ENCODE measurements at places on chromosomes 1 and 21. TPM values are rescaled to one million over a fixed set of nuclear protein-coding genes. Genes with fewer than 3 reads are reported as not detected.

- no peak overlapping the region for H3K4me3 ChIP-seq
- H3K4me1 ChIP-seq = peaks cover 16% of the 10 kb centered on the region
- H3K27ac ChIP-seq = no peak overlapping the region
- H3K36me3 ChIP-seq = no peaks in the 10 kb centered on the region
- peaks cover 12% of the 10 kb centered on the region for H3K27me3 ChIP-seq
- no peak for DNase-seq
These were observed 26.2 kb downstream of the UMODL1 start for GRCh38 chr21:42097274-42097673.

GRCh38 chr1:161676958-161677689 is 14.2 kb downstream of the FCGR2B start:
- H3K4me1 ChIP-seq = no peaks in the 10 kb centered on the region
- H3K27me3 ChIP-seq = no peaks in the 10 kb centered on the region
- no peak for DNase-seq
- H3K4me3 ChIP-seq = no peak overlapping the region
- H3K36me3 ChIP-seq = peaks cover 52% of the 10 kb centered on the region

- H3K36me3 ChIP-seq = no peaks in the 10 kb centered on the region
- peaks cover 2% of the 10 kb centered on the region for H3K4me1 ChIP-seq
- H3K27ac ChIP-seq = no peak overlapping the region
- DNase-seq = no peak
These were observed 1.2 kb downstream of the HHIPL2 start for GRCh38 chr1:222546548-222547259.

GRCh38 chr1:85283475-85284199 is 7.2 kb upstream of the BCL10 start:
- H3K36me3 ChIP-seq = peaks cover 15% of the 10 kb centered on the region
- no peaks in the 10 kb centered on the region for H3K27me3 ChIP-seq
- no peak overlapping the region for H3K27ac ChIP-seq
- DNase-seq = no peak

DNA sequence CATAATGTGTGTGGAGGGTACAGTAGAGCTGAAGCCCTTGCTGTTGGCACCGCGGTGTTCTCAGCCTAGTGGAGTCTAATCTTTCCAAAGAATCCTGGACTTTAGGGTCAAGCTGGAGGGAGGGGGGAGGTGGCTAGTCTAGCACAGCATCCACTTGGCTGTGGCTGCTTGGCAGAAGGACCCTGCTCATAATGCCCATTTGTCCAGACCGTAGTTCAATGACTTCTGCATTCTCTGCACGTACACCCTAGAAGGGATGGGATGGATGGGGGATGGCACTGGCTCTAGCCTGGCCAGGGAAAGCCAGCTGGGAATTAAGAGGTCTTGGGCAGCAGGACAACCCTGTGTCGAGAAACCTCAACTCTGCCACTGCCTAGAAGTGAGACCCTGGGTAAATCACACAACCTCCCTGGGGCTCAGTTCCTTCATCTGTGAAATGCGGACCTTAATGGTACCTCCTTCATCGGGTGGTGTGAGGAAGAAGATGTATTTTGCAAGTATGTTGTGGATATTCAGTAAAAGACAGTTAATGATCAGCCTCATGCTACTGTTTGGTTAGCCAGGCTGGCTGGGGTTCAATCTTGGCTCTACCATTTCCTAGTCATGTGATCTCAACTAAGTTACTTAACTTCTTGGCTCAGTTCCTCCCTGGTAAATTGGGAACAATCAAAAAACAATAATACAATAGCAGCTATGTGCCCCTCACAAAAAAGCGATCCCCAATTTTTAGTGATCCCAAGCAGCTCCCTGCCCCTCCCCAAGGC is 27.2 kb upstream of the CLIC4 start:
- H3K36me3 ChIP-seq = no peaks in the 10 kb centered on the region
- H3K4me1 ChIP-seq = no peaks in the 10 kb centered on the region
- H3K4me3 ChIP-seq = no peak overlapping the region
- H3K27me3 ChIP-seq = no peaks in the 10 kb centered on the region

DNA sequence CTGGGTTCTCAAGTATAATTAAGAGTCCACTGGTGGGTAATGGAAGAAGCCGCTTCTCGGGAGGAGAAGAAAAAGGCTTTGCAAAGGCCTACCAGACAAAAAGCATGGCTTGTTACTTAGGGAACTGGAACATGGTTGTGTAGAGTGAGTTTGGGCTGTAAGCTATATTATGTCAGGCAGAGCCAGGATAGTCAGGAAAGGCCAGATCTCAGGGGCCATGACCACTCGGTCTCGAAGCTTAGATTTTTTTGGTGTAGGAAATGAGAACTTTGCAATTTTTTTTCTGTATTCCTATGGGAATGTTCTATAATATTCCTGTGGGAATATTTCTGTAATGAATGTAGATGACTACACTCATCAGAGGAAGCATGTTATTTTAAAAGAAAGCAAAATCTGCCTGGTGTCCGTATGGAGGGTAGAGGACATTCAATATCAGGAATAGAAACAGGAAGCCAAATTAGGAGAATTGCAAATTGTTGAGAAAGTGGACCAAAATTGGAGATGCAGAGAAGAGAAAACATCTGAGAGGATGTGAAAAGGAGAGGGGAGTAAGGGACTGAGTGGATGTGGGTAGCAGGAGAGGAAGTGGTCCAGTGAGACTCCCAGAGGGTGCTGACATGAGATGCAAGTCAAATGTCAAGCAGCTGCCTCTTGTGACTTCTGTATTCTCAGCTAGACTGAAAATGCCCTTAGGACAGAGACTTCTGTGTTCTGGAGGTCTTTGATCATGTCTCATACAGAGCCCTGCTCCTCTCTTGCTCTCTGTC is 45.2 kb upstream of the HAO2 start:
- H3K4me1 ChIP-seq = peaks cover 22% of the 10 kb centered on the region
- no peaks in the 10 kb centered on the region for H3K36me3 ChIP-seq
- H3K4me3 ChIP-seq = no peak overlapping the region
- no peak overlapping the region for H3K27ac ChIP-seq

- no peaks in the 10 kb centered on the region for H3K36me3 ChIP-seq
- no peak overlapping the region for H3K27ac ChIP-seq
- no peak overlapping the region for H3K4me3 ChIP-seq
- H3K4me1 ChIP-seq = no peaks in the 10 kb centered on the region
- DNase-seq = no peak
These were observed 100.2 kb downstream of the DPYD start for GRCh38 chr1:97820470-97821188.

DNA sequence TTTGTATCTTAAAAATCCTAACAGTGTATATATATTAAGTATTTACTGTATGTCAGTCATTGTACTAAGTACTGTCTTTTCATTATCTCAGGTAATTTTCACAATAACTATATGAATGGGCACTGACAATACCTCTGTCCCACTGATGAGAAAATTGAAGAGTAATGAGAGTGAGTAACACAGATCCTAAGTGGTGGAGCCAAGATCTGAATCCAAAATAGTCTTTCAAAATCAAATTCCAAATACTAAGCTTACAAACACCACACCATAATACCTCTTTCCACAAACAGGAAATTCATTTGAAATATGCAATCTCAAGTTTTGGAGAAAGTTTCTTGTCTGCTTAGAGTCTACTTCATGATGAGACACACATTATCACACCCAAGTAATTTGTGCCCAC is 105.9 kb upstream of the EDEM3 start:
- DNase-seq = no peak
- no peaks in the 10 kb centered on the region for H3K36me3 ChIP-seq
- no peaks in the 10 kb centered on the region for H3K27me3 ChIP-seq
- H3K4me1 ChIP-seq = peaks cover 25% of the 10 kb centered on the region

DNA sequence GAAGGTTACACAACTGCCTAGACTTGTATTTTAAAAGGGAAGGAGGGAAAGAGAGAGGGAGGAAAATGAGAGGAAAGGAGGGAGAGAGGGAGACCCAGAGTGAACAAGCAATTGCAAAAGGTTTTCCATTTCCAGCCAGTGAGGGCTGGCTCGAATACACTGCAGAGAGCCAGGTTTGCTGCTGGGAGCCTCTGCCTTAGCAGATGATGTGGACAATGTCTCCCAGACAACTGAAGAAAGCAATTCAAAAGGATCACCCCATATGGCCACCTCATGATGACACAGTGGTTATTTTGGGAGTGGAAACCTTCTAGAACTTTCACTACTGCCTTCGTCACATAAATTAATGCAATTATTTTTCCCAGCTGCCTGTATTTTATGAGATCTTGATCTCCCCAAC is 86.4 kb downstream of the BCAR3 start:
- peaks cover 16% of the 10 kb centered on the region for H3K36me3 ChIP-seq
- H3K27ac ChIP-seq = no peak overlapping the region
- no peak for DNase-seq
- H3K4me3 ChIP-seq = no peak overlapping the region
- H3K27me3 ChIP-seq = no peaks in the 10 kb centered on the region

The FCRL2 gene
- total RNA-seq = 51.6 TPM

The CFAP57 gene
- total RNA-seq = 0.93 TPM

The OR2L5 gene
- not detected for total RNA-seq

The ITGB2 gene
- 124 TPM for total RNA-seq
